ENCODE measurements at places on chromosomes 5 and 9.
A peak's percentile ranks its signal among the peaks of the same experiment; 100 is the strongest.

GRCh38 chr5:1778138-1779020 lies 21.3 kb downstream of the MRPL36 start:
- no peak for DNase-seq

- DNase-seq = no peak
Observed at GRCh38 chr9:27425827-27426510, 98.1 kb upstream of the IFNK start.

DNA sequence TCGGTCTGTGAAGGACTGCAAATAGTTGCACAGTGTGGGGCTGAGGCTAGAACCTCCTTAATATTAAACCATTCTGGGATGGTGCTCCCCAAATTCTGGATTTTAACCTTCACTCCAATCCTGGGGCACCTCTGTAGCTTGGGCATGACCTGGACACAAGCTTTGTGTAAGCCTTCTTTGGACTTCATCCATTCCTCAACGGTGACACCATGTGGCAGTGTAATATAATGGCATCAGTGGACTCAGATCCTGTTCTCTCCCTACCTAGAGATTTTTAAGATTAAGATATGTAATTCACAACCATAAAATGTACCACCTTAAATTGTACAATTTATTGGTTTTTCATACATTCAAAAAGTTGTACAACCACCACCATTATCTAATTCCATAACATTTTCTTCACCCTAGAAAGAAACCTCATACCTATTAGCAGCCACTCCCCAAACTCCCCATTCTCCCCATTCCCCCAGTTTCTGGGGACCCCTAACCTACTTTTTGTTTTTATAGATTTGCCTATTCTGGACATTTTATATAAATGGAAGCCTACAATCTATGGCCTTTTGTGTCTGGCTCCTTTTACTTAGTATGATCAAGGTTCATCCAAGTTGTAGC lies 4.8 kb upstream of the PLGRKT start:
- no peak for DNase-seq

- no peak for DNase-seq
Observed at GRCh38 chr5:108472237-108472636, 90.3 kb upstream of the FBXL17 start.

DNA sequence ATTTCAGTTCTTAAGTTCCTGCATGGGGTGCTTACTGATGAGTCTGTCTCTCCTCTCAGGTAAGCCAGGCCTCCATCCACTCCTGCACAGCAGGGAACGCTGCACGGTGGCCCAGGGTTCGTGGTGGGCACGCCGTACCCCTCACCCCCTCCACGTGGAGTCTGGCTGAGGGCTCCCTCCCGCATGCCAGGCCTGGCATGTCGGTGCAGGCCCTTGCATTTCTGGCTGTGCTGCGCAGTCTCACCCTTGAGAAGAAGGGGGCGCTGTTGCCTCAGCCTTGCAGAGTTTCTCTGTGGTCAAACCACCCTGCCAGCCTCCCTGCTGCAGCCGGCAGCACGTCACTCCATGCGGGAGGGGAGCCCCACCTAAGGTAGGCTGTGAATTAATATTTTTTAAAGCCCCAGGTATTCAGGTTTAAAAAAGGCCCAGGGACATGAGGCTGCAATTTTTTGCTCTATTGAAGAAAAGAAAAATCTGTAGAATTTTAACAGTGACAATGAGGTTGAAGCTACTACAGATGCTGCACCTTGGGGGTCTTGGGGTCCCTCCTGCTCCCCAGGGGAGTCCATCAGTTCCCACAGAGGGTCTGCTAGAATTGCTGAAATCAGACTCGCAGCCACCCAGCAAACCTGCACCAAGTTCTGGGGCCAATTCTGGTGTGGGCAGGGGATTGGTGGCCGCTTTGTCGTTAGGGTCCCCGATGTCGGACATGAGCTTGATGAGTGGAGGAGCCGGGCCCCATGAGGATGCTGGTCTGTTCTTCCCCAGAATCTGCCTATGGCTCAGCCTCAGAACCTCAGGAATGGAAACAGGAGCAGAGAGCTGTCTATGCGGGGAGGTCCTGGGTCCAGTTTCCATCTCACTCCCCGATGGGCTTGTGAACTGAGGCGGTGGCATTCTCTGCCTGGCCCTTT lies 52.6 kb downstream of the TENT4A start:
- DNase-seq = peak; percentile 16

GRCh38 chr9:130254747-130255630 lies 10.6 kb upstream of the HMCN2 start:
- no peak for DNase-seq

GRCh38 chr9:100126423-100126822 lies 27.4 kb downstream of the INVS start:
- no peak for DNase-seq

- no peak for DNase-seq
Observed at GRCh38 chr9:98602839-98603500, 105.8 kb downstream of the GABBR2 start.

DNA sequence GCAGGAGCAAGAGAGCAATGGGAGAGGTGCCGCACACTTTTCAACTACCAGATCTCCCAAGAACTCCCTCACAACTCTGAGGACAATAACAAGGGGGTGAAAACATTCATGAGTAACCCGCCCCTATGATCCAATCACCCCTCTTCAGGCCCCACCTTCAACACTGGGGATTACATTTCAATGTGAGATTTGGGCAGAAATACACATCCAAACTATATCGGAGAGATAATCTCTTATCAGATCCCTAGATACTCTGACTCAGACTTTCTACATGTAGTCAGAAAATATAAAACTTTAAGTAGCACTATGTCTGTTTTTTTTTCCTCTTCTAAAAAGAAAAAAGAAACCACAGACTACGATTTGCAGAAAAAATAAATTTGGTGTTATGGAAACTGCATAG lies 1595.9 kb upstream of the NUDT12 start:
- DNase-seq = no peak

DNA sequence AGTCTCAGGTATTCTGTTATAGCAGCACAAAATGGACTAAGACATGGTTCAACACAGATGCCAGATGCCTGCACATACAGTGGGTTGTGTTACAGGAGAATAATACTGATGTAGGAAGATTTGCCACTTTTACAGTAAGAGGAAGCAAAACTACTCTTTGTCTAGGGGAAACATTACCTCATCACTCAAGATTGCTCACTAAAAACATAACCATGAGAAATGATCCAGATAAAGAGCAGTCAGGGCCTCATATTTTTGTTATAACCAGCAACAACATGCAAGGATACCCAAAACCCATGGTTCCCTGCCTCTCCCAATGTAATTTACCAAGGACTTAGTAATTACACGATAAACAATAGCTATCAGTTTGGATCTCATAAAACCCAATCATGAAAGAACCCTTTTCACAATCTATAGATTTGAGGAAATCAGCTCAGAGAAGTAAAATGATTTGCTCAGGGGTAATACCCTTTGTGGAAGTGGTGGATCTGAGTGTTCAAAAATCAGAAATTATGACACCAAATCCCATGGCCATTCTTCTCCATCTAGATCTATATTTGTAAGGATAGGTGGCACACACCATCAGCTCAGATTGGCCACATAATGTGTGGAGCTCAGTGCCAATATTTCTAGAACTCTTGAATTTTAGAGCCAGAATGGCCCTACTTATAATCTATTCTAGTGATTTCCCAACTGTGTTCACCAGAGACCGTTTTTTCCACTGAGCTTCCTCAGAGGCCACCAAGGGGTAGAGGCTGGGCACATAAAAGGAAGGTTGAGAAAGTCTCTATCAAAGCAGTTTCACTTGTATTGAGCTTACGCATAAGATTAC lies 27.8 kb downstream of the DPYSL3 start:
- DNase-seq = no peak

DNA sequence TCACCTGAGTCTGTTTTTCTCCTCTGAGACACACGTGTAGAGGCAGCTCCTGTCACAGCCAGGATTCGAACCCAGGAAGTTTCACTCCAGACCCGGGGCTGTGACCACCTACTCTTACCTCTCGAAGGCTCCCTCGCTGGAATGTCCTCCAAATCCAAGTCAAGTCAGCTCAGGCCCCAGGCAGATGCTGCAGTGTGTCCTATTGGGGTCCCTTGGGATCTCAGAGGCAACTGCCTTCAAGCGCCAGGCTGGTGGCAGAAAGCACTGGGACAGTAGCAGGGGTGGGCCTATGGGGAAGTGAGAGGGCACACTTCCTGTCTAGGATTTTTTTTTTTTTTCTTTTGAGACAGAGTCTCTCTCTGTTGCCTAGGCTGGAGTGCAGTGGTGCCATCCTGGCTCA lies 762 bp upstream of the ST6GALNAC4 start:
- DNase-seq = no peak

DNA sequence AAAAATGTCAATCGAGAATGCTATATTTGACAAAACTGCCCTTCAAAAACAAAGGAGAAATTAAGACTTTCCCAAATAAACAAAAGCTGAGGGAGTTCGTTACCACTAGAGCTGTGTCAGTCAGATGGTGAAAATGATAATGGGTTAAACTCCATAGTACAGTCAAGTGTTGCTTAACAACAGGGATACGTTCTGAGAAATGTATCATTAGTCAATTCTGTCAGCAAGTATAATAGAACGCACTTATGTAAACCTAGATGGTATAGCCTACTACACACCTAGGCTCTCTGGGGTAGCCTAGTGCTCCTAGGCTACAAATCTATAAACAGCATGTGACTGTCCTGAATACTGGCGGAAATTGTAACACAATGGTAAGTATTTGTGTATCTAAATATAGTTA lies 138.7 kb downstream of the DRD1 start:
- DNase-seq = no peak

- no peak for DNase-seq
Observed at GRCh38 chr9:121434969-121435368, 64.7 kb downstream of the GGTA1 start.

GRCh38 chr5:136066661-136067271 lies 38.0 kb downstream of the TGFBI start:
- no peak for DNase-seq

DNA sequence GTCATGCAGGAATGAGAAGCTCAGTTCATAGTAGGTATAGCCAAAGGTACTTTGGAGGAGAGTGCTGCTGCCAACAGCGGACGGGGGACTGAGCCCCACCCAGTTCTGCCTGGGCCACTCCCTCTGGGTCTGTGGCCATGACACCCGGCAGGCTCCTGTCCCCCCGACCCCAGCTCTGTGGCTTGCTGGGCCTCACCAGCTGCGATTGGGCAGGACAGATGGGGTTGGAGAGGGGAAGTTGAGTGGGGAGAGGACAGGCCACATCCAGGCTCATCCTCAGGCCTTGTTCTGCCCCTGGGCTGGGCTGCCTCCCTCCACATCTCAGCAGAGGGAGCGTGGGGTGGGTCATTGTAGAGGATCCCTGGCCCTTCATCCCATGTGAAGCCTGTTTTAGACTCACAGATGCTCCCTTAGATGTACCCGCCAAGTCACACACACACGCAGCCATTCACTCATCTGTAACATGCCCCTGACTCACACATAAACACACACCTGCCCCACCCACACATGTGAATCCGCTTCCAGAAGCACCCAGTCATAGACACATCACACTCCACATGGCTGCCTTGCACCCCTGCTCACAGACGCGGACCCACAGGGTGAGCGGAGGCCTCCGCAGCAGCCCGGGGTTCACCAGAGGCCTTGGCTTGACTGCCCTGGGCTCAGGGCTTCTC lies 48.8 kb downstream of the NTNG2 start:
- DNase-seq = no peak

DNA sequence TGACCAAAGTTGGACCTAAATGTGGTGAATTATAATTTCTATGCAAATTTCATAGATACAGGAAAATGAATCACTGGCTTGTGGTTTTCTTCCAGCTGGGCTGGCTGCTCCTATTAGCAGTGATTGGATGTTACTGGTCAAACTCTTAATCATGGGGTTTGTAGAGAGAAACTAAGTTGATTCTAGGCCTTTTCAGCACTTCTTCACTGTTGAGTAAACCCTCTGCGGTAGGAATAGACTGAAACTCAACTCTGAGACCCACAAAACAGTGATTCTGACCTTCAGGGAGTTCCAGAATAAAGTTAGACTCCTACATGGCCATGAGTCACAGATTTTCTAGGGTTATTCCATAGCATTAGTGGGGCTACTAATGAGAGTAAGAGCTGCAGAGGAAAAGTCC lies 47.9 kb upstream of the FKTN start:
- DNase-seq = no peak

DNA sequence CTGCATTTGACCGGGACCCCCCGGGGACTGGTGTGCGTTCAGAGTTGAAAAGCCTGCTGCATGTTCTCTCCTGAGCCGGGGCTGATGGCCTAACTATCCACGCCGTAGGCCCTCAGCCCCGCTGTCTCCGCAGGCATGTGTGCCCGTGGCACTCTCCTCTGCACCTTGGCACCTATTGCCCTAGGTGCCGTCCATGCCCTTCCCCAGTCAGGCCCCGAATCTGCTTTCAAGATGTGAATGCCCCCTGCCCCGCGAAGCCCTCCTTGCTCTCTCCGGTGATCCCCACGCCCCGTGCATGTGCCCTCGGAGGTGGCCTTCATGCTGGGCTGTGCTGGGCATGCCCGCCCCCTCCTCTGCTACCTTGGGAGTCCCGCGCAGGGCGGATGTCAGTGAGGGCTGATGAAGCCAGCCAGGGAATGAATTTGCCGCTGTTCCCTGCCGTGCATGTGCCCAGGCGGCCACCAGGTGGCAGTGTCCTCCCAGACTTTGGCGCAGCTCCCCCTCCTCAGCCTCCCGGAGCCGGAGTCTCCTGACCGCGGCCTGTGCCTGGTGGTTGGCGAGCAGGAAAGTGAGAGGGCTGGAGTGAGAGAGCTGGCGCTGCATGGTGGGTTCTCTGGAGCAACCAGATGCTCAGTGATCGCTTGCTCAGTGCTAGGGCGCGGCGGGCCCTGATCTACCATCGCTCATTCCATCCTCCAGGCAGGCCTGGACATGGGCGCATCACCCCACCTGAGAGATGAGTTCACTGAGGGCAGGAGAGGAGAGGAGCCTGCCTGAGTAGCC lies 112.9 kb upstream of the LMX1B start:
- peak; percentile 28 for DNase-seq

GRCh38 chr9:73077625-73078030 lies 74.0 kb upstream of the ANXA1 start:
- no peak for DNase-seq

DNA sequence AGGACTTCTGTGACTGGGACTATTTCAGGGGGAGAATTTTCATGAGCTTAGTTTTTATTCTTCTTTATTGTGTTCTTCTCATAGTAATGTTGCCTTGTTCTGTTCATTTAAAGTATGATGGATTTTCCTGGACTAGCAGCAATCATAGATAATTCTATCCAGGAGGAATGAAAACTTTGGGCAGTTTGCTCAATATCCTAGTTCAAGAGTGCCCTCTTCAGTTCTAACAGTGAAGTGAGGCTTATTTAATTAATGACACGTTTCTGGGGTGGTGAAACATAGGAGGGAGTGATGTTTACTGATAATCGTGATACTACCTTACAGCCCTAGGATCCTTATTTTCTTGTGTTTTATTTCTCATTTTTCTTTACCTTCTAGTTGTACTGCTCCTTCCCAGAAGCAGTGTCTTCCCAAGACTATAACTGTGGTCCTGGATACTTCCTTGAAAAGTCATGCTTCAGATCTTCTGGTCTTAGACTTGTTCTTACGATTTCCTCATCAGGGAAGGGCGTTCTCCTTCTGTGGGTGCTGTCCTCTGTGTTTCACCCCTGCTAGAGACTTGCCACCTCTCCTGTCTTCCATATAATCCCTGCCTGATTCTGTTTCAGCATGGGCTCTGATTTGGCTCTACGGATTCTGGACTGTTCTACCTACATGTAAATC lies 57.4 kb downstream of the CFAP95 start:
- no peak for DNase-seq
